Uterus (tissue), 4 donors: ENCODE measurements at places on chromosomes 12 and 14. TPM values are rescaled to one million over a fixed set of nuclear protein-coding genes. Genes with fewer than 3 reads are reported as not detected.

DNA sequence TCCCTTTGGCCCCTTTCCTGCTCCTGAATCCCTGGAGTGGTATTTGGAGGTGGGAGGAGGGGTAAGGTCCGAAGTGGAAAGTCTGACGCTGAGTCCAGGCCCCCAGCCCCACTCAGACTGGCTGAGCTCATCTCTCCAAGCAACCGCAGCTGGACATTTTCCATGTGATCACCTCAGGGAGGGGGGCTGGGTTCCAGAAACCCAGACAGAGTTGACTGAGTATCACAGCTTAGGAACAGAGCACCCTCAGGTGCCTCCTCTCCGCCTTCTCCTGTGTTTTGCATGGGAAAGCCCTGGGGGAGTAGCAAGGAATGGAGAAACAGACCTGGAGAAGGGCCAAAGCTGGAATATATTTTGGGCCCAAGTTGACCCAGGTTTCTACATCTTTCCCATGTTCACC lies 8.0 kb upstream of the ITGA5 start:
- H3K4me3 ChIP-seq, result no peak overlapping the region
- H3K4me1 ChIP-seq, result no peaks in the 10 kb centered on the region
- no peaks in the 10 kb centered on the region for H3K36me3 ChIP-seq
- no peak for DNase-seq
- H3K27ac ChIP-seq, result peak overlapping the region; percentile 61

- no peaks in the 10 kb centered on the region for H3K27me3 ChIP-seq
- H3K36me3 ChIP-seq, result no peaks in the 10 kb centered on the region
- no peak for DNase-seq
Measured at GRCh38 chr12:58029260-58029659, 87.9 kb downstream of the ATP23 start.

- H3K4me3 ChIP-seq, result no peak overlapping the region
- H3K36me3 ChIP-seq, result no peaks in the 10 kb centered on the region
- no peak overlapping the region for H3K27ac ChIP-seq
- no peaks in the 10 kb centered on the region for H3K27me3 ChIP-seq
- H3K4me1 ChIP-seq, result no peaks in the 10 kb centered on the region
Measured at GRCh38 chr14:91154851-91155625, 41.2 kb downstream of the DGLUCY start.

DNA sequence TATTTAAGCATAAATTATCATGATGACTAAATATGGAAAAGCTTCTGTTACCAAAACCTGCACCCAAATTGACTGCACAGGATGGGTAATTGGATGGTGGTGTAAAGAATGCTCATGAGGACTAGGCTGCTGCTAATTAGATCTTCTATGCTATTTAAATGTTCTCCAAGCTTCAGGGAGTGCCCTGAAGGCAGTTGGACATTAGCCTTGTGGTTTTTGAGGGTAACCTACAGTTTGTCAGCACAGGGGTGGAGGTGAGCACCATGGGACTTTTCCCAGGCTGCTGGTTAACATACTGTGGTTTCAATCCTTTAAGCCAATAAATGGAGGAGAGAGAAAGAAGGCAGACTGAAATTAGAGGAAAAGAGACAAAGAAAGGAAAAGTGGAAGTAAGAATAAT lies 145.0 kb downstream of the WIF1 start:
- no peak for DNase-seq
- H3K27ac ChIP-seq, result no peak overlapping the region
- H3K27me3 ChIP-seq, result no peaks in the 10 kb centered on the region
- H3K36me3 ChIP-seq, result no peaks in the 10 kb centered on the region

DNA sequence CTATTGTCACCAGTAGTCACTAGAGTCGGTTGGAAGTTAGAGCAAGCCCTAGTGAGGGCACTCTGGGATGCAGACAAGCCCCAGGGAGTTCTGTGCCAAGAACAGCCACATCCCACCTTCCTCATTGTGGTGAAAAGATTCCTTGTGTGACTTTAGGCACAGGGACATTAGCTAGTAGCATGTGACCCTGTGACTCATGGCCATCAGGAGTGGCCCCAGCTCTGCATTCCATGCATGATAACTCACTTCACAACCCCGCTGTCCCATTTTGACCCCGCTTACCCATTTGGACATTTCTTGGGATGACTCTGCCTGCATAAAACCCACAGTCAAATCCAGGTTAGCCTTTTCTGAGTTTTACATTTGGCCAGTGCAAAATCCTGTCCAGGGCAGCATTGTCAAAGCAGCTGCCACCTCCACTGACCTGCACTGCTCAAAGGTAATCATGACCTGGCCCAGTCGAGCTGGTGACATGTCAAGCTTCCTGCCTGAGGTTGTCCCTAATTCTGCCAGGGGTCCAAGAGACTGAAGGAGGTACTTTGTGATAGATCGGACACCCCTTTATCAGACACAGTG lies 430.5 kb downstream of the DPF3 start:
- H3K27me3 ChIP-seq, result no peaks in the 10 kb centered on the region
- H3K36me3 ChIP-seq, result no peaks in the 10 kb centered on the region
- no peak overlapping the region for H3K27ac ChIP-seq

DNA sequence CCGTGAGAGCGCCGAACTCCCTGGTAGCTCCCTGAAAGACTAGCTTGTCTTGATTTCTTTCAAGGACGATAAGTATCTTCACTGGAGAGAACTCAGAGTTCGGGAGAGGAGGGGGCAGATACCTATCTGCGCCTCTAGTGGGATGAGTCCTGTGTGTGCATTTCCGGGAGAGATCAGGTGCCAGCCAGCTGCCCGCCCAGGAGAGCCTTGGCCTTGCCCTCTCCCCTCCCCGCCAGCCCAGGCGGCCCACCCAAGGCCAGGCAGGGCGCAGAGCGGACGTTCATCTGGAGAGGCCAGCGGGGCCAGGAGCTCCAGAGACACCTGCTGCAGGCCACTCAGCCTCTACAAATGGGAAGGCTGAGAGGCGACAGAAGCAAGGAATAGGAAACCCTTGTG lies 1.0 kb downstream of the CD9 start:
- no peak for DNase-seq
- peak overlapping the region; percentile 88 for H3K4me3 ChIP-seq
- H3K36me3 ChIP-seq, result no peaks in the 10 kb centered on the region
- H3K27ac ChIP-seq, result peak overlapping the region; percentile 95
- peaks cover 10% of the 10 kb centered on the region for H3K4me1 ChIP-seq
- H3K27me3 ChIP-seq, result no peaks in the 10 kb centered on the region

- no peaks in the 10 kb centered on the region for H3K4me1 ChIP-seq
- H3K4me3 ChIP-seq, result no peak overlapping the region
Measured at GRCh38 chr12:19957308-19958125, 410.8 kb upstream of the PDE3A start.

- H3K27ac ChIP-seq, result no peak overlapping the region
- no peak for DNase-seq
- no peaks in the 10 kb centered on the region for H3K4me1 ChIP-seq
- no peak overlapping the region for H3K4me3 ChIP-seq
- no peaks in the 10 kb centered on the region for H3K36me3 ChIP-seq
Measured at GRCh38 chr12:3473844-3474243, 17.2 kb upstream of the PRMT8 start.

- no peaks in the 10 kb centered on the region for H3K4me1 ChIP-seq
- DNase-seq, result no peak
- no peaks in the 10 kb centered on the region for H3K36me3 ChIP-seq
- no peaks in the 10 kb centered on the region for H3K27me3 ChIP-seq
- no peak overlapping the region for H3K27ac ChIP-seq
Measured at GRCh38 chr12:106160915-106161314, 22.2 kb upstream of the NUAK1 start.

DNA sequence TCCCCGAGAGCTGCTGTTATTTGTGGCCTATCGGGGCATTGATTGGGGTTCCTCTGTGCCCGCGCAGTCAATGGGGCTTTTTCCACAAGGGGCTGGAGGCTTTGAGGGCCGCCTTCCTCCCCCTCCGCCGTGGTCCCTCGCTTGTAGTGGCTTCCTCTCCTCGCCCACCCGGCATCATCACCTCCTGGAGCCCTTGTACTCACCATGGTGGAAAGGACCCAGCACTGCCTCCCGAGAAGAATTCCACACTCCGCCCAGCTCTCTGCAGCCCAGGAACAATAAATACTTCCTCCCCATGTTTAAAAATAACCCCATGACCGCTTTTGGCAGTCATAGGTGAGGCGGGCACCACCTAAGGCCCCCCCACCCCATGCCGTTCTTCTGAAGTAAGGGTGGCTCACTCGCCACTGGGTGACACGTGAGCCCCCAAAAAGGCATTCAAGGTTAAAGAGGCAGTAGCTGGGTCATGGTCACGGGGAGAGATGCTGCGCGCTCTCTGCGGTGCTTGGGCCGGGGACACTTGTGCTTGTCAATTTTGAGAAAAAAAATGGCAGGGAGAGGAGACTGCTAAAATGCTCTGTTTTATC lies at the start of gene MYL2:
MYL2 (minus strand) TSS at position 256 of the 587 bp plus-strand sequence; CDS start at position 206, 50 bp downstream.
- H3K36me3 ChIP-seq, result no peaks in the 10 kb centered on the region
- no peaks in the 10 kb centered on the region for H3K27me3 ChIP-seq
- DNase-seq, result no peak
- H3K27ac ChIP-seq, result no peak within 1 kb of the TSS

DNA sequence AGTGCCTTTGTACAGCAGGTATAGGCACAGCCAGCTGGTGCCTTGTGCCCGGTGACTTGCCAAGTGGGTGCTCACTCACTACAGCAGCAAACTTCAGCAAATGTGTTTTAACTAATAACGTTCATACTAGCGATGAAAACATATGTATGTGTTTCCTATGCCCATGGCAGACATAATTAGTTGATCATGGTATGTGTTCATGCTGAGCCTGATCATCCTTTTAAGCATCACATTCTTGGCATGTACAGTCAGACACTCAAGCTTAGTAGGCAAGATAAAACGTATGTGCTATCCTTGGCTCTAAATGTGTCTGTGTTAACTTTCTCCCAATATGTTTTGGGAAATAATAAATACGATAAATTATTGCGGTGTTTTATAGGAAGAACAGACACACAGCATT lies 55.6 kb downstream of the RASSF8 start:
- H3K4me3 ChIP-seq, result no peak overlapping the region
- DNase-seq, result no peak
- H3K4me1 ChIP-seq, result no peaks in the 10 kb centered on the region

- no peak overlapping the region for H3K27ac ChIP-seq
- no peak for DNase-seq
- no peaks in the 10 kb centered on the region for H3K4me1 ChIP-seq
- no peaks in the 10 kb centered on the region for H3K27me3 ChIP-seq
Measured at GRCh38 chr12:99367181-99367580, 280.4 kb upstream of the GARIN6 start.

DNA sequence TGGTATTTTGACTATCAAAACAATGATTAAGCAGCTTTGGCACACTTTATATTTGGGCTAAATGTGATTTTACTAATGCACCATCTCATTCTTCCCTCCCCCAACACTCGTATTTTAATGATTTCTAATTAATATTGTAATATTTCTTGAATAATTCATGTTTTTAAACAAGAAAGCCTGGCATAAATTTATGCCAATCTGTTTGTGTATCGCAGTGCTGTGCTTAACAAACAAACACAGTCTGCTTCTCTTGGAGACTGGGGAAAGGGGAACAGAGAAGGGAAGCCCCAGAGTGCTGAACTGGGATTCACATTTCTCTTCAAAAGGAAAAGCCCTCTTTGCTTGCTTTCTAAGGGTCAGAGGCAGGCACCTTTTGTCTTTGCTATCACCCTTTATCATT lies 496.9 kb upstream of the STXBP6 start:
- no peaks in the 10 kb centered on the region for H3K36me3 ChIP-seq
- no peaks in the 10 kb centered on the region for H3K27me3 ChIP-seq
- H3K4me3 ChIP-seq, result no peak overlapping the region
- H3K27ac ChIP-seq, result no peak overlapping the region
- DNase-seq, result no peak
- no peaks in the 10 kb centered on the region for H3K4me1 ChIP-seq

DNA sequence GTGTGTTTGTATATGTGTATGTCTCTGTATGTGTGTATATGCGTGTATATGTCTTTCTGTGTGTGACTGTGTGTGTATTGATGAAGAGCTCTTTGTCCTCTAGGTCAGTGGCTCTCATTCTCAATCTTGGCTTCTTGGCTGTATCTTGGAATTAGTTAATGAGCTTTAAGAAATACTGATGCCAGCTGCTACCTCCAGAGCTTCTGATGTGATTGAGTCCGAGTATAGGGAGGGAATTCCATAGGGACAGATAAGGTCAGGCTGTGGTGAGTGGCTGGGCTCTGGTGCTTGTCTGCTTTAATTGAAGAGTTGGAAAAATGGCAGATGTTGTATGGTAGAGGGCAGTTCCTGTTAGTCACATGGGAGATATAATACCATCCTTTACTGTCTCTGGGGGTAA lies 140.1 kb downstream of the C12orf75 start:
- H3K4me3 ChIP-seq, result no peak overlapping the region
- H3K27ac ChIP-seq, result no peak overlapping the region
- no peaks in the 10 kb centered on the region for H3K36me3 ChIP-seq
- DNase-seq, result no peak
- no peaks in the 10 kb centered on the region for H3K27me3 ChIP-seq
- no peaks in the 10 kb centered on the region for H3K4me1 ChIP-seq

GRCh38 chr12:15633201-15633600 lies 156.0 kb downstream of the EPS8 start:
- no peak for DNase-seq
- H3K27me3 ChIP-seq, result no peaks in the 10 kb centered on the region
- no peak overlapping the region for H3K4me3 ChIP-seq
- no peaks in the 10 kb centered on the region for H3K36me3 ChIP-seq
- H3K27ac ChIP-seq, result peak overlapping the region; percentile 52

DNA sequence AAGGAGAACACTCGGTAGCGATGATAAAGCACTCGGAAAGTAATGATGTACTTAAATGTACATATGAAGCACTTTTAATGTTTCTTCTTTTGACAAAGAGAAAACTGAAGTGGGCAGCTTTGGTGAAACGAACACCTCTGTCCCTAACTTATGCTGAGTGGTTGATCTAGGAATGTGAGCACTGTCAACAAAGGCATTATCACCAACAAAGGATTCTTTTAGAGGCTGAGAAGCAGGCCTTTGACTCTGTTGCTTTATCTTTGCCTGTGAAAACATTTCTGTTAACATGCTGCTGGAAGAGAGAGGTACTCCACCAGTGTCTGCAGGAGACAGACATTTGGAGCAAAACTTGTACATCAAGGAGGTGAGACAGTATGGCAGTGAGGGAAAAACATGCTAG lies 103.2 kb upstream of the VRK1 start:
- H3K4me1 ChIP-seq, result no peaks in the 10 kb centered on the region
- no peak overlapping the region for H3K4me3 ChIP-seq
- DNase-seq, result no peak
- H3K36me3 ChIP-seq, result no peaks in the 10 kb centered on the region
- no peaks in the 10 kb centered on the region for H3K27me3 ChIP-seq

DNA sequence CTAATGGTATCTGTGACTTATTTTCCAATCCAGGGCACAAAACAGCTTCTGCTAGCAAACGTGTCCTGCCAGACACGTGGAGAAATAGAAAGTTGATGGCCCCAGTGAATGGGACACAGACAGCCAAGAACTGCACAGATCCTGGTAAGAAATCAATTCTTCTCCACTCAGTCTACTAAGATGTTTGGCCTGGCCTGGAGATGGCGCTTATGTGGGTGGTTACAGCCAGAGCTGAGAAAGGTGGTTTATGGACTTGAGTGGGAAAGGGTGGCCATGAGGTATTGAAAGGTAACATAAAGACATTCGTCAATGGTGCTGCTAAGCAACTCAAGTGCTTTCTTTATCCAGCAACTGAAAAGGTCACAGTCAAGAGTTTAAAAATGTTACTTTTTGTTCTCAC lies 2.9 kb downstream of the SLC24A4 start:
- no peak for DNase-seq
- no peak overlapping the region for H3K27ac ChIP-seq
- no peaks in the 10 kb centered on the region for H3K36me3 ChIP-seq
- peaks cover 17% of the 10 kb centered on the region for H3K4me1 ChIP-seq

GRCh38 chr12:3275171-3276041 lies 198.2 kb downstream of the TSPAN9 start:
- no peak overlapping the region for H3K4me3 ChIP-seq
- H3K27ac ChIP-seq, result no peak overlapping the region
- no peaks in the 10 kb centered on the region for H3K4me1 ChIP-seq
- H3K36me3 ChIP-seq, result no peaks in the 10 kb centered on the region
- no peaks in the 10 kb centered on the region for H3K27me3 ChIP-seq
- peak; percentile 77 for DNase-seq

The SMCO3 gene
- 2.9 TPM for total RNA-seq

The POU6F1 gene
- total RNA-seq, result 2.6 TPM

The SYNDIG1L gene
- 0.14 TPM for total RNA-seq

The MYF5 gene
- total RNA-seq, result not detected

The KCNK10 gene
- total RNA-seq, result 0.14 TPM
